ENCODE measurements at places on chromosomes 12 and 14.

DNA sequence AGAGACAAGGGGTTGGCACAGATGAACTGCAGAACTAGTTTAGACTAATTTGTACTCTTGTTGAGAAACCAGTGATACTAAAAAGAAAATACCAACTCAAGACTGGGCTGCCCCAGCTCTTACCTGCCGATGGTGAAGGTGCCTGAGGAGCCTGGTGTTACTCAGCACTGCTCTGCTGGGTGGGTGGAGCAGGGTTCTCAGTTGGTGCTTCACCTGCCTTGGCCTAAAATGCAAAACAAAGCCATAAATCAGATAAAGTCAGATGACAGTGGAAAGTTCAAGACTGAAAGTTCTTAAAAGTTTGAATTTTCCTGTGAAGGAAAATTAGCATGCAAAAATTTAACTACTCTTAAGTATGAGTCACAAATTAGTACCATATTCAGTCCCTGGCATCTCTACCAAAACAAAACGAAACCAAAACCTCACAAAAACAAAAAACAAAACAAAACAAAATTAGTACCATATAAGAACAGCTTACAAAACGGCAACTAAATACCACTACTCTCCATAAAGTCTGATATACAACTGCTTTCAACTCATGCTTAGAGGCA lies 21.9 kb downstream of the YBX3 start:
- DNase-seq = no peak

DNA sequence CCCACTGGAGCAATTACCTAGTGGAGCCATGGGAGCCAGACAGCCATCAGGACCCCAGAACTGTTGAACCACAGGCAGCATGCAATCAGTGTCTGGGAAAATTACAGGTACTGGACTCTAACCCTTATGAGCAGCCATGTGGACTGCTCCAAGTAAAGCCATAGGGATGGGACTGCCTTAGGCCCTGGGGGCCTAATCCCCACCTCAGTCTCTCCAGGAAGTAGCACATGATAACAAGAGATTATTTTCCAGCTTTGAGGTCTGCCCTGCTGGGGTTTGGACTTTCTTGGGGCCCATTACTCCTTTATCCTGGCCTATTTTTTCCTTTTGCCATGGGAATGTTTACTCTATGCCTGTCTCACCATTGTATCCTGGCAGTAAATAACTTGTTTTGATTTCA lies 226.8 kb downstream of the AEBP2 start:
- no peak for DNase-seq

DNA sequence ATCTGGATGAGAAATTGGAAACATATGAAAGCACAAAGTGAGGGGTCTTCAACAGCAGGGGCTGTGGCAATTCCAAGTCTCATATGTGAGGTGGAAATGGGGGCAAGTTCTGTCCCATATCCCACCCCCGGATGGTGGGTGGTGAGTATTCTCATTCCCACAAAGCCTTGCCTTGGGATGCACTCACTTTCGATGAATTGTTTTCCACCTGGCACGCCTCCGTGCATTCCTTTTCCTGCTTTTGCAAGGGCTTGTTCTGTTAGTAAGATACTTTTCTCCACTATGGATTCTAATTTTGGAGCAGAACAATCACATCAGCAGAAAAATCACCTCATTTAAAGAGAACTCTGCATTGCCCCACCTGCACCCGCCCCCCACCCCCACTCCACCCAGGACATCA lies 3.1 kb downstream of the LACRT start:
- DNase-seq = no peak

GRCh38 chr14:50714450-50715073 lies 46.5 kb upstream of the SAV1 start:
- no peak for DNase-seq

DNA sequence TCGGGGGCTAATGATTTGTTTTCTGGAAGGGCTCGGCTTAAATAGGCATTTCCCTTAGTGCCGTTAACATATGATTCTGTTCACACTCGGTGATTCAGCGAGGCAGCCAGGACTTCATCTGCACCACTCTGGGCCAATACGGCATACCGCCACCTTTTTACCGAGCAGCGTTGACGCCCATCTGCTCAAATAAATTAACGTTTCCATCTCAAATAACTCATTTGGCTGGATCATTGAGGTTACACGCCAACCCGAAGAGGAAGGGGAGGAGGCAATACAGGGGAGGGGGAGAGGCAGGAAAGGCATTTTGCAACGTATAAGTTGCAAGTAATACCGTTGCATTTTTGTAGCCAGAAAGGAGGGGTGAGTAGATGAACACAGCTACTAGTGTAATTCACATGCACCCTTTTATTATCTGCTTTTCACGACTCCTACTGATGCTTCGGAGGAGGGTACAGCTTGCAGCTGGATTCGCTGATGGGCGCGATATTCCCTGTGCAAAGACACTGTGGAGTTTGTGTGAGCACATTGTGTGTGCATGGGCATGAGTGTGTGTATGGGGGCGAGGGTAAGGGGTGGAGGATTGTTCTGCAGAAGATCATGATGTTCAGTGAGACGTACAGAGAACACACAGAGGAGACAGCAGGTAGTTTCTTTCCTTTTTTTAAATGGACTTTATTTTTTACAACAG lies 45.9 kb downstream of the MAP1LC3B2 start:
- no peak for DNase-seq

DNA sequence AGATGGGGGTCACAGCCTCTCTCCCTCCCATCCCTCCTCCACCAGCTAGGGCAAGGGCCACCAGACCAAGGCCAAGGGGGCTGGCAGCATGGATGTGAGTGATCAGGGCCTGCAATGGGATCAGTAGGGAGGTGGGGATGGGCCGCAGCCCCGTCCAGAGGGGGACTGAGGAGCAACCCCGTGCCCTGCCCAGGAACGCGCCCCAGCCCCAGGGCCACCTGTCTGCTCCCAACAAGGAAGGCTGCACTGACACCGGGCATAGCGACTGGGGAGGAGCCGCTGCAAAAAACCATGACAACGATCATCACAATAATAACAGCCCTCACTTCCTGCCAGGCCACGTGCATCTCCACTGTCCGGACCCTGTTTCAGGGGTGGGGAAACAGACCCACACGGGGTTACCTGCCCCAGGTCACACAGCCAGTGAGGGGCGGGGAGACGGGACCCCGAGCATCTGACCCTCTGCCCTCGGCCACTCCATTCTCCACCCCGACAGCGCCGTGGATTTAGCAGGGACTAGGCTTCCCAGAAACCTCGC lies 24.3 kb downstream of the NCOR2 start:
- no peak for DNase-seq

DNA sequence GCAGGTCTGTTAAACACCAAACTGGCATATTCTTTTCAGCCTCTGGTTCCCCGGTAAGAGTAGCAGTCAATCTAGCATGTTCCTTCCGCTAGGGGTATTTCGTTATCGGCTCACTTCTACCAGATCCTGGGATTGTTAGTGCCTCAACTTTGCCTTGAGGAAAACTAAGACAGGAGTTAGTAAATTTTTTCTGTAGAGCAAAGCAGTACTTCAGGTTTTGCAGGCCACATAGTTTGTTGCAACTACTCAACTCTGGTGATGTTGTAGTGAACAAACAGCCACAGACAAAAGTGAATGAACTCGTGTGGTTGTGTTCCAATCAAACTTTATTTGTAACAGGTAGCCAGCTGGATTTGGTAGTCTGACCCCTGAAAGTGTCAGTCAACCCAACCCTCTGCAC lies 6.3 kb upstream of the CDH24 start:
- no peak for DNase-seq

GRCh38 chr12:89829434-89829975 lies 120.9 kb upstream of the ATP2B1 start:
- no peak for DNase-seq

GRCh38 chr12:86331457-86331856 lies 75.3 kb upstream of the MGAT4C start:
- no peak for DNase-seq

GRCh38 chr12:116996621-116997020 lies 85.9 kb downstream of the FBXW8 start:
- no peak for DNase-seq

DNA sequence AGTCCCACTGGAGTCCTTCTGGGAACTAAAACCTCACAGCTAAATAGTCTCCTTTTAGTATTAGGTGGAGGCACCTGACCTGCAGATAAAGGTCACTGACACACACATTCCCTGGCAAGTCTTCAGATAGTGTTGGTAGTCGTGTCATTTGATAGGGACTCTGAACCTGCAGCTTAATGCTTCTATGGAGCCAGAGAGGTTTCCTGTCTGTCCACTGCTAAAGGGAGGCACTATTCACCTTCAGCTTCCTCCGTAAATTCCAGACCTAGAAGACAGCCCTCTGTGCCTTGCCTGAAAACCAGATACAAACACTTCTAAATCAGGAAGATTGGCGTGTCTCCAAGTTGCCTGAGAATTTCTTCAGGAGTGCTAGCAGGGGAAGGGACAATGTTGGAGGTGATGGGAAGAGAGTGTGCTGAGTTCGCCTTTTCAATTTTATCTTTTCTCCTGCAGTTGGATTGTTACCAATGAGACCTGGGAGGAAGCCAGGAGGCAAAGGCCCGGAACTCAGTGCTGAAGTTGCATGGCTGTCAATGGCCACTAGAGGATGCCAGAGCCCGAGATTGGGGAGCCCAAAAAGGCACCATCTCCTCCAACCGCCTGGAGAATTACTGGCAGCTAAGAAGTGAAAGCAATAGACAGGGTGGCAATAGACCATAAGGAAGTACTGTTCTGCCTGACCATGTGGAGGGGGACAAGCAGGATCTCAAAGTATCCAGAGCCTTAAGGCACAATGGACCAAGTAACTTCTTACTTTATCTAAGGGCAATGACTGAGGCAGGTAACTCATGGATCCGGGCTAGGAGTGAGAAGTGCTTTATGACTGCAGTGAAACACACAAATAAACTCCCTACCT lies 81.6 kb upstream of the SCAF11 start:
- DNase-seq = no peak

DNA sequence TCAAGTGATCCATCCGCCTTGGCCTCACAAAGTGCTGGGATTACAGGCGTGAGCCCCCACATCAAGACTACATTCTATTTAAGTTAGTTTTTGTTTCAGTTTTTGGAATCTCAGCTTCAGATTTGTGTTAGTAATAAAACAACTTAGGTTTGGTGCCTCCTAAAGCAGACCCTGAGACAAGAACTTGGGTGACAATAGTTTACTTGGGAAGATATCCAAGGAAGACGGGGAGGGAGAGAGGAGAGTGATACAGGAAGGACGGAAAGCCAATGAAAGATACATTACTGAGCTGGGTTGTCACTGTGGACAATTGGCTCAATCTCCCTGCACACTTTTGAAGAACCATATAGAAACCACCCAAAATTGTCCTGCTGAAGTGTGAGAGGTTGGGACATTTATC lies 22.6 kb upstream of the PTGR2 start:
- DNase-seq = no peak

DNA sequence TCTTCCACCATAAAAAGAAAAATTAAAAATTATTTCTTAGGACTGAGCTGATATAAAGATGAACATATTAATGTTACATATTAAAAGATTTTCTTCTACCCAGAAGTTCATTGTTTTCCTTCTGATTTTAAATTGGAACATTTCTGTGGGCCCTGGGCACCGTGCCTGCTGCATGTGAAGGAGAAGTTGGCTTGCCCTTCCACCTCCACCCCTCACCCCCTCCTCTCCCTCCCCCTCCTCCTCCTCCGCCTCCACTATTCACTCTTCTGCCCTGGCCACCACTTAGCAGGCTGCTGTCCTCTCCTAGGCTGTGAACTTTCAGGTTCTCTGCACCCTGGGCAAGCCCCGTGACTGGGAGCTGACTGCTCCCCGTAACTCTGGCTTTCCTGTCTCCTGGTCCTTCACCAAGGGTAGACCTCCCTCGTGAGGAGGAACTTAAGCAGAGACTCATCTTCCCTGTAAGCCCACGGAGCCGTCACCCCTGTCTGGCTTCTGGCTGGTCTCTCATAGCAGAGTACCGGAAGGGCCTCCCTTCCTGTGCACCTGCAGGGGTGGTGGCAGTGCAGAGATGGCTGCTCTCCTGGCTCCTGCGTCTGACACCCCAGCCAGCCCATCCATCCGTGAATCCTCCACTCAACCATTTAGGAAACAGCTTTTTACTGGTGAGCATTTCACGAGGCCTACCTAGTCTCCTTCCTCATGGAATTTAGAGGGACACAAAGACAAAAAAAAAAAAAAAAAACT lies 12.8 kb downstream of the TUNAR start:
- DNase-seq = no peak

DNA sequence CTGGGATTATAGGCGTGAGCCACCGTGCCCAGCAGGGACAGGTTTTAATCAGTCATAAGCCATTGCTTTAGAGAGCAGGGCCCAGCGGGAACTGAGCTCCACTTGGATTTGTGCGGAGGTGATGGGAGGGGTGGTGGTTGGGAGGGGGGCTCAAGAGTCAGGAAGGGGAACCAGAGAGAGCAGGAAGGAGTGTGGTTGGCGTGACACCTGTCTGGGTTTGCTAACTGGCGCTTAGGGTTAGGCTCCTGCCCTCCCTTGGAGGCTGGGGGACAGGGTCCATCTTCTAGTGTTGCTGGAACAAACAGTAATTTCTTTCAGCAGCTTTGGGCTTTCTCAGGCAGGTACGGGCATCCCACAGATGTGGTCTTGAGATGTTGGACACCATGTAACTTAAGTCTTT lies 7.5 kb upstream of the ALDH2 start:
- DNase-seq = no peak

DNA sequence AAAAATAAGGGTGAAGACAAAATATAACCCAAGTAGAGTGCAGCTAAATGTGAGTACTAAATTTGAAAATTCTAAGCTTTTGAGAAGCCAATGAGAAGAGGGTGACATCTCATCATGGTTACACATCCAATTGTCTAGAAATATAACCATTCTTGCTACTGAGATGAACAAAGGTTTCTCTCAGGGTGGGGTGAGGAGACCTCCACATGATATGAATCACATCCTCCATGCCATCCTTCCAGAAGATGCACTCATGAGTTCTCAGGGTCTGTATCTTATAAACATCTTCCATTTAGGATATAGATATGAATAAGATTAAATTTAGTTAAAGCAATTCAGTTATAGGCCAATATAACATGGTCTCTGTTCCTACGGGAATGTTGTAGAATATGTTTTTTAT lies 38.9 kb upstream of the E2F7 start:
- no peak for DNase-seq

DNA sequence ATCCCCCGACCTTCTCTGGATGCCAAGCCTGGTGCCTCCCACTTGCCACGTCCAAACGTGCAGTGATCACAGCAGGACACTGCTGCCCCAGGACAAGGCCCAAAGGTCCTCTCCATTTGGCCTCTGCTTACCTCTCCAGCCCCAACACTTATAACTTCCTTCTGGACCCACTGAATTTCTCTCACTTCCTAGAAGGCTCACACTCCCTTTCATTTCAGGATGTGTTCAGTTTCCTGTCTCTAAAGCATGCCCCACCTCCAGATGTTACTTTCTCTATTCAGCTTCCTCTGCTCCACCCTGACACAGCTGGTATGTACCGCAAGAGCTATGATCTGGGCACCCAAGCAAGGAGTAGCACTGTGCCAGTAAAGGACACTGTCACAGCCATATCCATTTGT lies 33.0 kb downstream of the CDKL1 start:
- DNase-seq = no peak

DNA sequence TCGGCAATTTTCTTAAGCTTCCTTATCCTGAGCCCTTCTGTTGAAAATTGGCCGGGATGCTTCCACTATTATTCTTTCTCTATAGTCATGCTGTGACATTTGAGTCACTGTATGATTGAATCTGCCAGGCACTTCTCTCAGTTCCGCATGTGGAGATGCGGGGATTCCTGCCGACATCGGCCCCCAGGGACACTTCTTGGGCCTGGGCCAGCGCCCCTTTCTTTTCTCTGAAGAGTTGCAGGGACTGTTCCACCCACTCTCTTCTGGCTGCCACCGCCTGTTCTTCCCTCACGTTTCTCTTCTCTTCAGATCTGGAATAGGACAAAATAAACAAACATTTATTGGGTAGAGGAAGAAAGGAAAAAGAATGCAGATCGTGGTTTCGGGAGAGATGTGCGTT lies 310.1 kb downstream of the ETNK1 start:
- DNase-seq = no peak

GRCh38 chr12:55694651-55695050 lies 13.1 kb downstream of the ITGA7 start:
- no peak for DNase-seq
